Skin of body (tissue), 3 donors: ENCODE measurements at places on chromosomes 3 and 15. TPM values are rescaled to one million over a fixed set of nuclear protein-coding genes. Genes with fewer than 3 reads are reported as not detected.

IL17RC gene
- 22.2 TPM for total RNA-seq

SLC28A2 gene
- total RNA-seq: not detected

KLHL6 gene
- 3.1 TPM for total RNA-seq

HRH1 gene
- 10.1 TPM for total RNA-seq

SLC9C1 gene
- total RNA-seq: 0.89 TPM

GHRL gene
- total RNA-seq: not detected

TRH gene
- total RNA-seq: not detected

ROPN1B gene
- total RNA-seq: 2.0 TPM

DNA sequence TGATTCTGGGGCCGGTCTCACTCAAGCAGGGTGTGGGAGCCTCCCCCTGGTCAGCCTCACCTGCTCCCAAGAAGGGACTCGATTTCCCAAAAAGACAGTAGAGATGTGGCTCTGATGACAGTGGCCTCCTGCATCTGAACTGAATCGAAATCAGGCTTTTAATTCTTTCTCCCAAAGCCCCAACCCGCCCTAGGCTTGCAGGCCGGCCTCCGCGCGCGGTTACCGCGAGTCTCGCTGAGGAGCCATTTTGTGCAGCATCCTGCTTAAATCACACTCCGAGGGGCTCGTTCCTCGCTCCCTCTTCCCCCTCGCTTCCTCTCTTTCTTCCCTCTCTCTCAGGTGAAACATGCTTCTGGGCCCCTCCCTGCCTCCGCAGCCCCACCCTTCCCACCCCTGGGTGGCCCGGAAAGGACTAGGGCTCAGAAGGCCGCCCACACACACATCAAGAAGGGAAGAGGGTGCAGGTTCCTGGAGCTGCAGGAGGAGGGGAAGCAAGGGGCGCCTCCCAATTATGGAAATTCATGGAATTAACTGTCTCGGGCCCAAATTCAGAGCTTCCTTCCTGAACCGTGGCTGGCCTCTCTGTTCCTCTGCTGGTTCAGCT lies 30.9 kb upstream of the POLG start:
- no peak for DNase-seq

DNA sequence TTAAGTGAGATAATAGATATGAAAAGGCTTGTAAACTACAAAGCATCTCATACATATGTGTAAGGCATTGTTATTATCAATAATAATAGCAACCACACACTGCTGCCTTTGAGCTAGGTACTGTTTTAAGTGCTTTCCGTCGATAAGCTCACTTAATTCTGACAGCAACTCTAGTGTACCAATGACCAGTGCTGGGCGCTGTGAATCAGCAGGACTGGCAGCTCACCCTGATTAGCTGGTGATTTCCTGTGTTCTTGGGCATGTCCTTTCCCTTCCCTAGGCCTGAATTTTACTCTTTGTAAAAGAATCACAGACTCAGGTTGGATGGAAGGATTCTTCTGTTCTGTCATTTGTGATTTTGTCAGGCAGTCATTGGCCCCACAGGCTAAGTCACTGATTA lies 215.6 kb downstream of the LPP start:
- no peak for DNase-seq

GRCh38 chr15:26037369-26037768 lies 174.2 kb upstream of the ATP10A start:
- DNase-seq: no peak

- peak; percentile 54 for DNase-seq
These were observed 100.1 kb upstream of the PROK2 start for GRCh38 chr3:71885006-71885405.

DNA sequence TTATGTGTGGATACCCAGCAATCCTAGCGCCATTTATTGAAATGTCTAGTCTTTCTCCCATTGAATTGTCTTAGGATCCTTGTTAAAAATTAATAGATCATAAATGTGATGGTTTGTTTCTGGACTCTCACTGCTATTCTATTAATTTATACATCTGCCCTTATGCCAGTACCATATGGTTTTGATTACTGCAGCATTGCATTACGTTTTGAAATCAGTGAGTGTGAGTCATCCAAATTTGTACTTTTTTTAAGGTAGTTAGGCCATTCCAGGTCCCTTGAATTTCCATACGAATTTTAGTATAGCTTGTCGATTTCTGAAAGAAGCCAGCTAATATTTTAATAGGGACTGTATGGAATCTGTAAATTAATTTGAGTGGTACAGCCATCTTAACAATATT lies 648.6 kb upstream of the ZNF385D start:
- no peak for DNase-seq

GRCh38 chr15:78304216-78305066 lies 5.0 kb upstream of the SKIC8 start:
- no peak for DNase-seq

DNA sequence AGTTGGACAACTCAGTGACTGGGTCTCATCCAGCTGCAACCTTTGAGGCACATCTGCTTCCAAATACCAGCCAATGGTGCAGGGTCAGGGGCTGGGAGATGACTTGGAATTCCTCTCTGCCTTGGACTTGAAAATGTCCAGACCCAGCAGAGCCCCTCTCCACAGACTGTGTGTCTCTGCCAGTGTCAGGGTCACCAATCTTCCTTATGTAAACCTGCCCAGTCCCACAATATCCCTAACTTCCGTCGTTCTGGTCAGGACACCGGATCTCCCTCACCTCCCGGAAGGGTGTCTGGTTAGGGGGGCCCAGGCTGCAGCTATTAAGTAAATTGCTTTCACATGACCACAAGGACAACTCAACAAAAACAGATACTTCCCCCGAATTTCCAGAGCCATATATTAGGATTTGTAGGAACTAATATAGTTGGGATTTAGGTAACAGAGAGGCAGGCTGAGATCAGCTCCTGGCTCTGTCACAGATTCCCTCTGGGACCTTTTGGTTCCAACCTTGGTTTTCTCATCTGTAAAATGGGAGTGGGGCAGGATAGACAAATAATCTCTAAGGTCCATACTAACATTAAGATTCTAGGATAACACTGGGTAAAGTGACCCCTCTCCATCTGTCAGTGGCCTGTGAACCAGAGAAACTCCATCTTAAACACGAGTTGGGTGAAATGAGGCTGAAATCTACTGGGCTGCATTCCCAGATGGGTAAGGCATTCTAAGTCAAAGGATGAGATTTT lies 30.8 kb downstream of the IGDCC3 start:
- DNase-seq: no peak

GRCh38 chr3:10463533-10464434 lies 41.6 kb downstream of the ATP2B2 start:
- DNase-seq: no peak

- no peak for DNase-seq
These were observed 36.9 kb downstream of the HACD2 start for GRCh38 chr3:123547881-123548519.

GRCh38 chr3:115855911-115856310 lies 232.6 kb downstream of the GAP43 start:
- no peak for DNase-seq

DNA sequence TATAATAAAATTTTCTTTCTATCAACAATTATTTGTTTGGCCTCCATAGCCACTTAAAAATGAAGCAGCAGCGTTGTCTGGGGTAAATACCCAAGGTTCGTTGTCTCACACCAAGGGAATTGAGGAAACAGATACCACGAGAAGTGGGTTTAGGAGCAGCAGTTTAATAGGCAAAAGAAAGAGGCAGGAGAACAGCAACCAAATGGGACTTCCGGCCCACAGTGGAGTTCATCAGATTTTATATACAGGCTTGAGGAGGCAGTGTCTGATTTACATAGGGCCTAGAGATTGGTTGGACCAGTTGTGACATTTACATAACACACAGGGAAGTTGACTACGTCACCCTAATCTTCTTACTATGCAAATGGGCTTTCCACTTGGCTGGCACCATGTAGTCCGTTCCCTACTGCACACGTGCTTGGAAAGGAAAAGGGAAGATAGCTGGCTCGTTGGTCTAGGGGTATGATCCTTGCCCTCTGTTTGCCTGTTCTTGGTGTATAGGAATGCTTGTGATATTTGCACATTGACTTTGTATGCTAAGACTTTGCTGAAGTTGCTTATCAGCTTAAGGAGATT lies 61.5 kb upstream of the SETMAR start:
- no peak for DNase-seq

GRCh38 chr3:145906755-145907154 lies 254.2 kb downstream of the PLOD2 start:
- no peak for DNase-seq

DNA sequence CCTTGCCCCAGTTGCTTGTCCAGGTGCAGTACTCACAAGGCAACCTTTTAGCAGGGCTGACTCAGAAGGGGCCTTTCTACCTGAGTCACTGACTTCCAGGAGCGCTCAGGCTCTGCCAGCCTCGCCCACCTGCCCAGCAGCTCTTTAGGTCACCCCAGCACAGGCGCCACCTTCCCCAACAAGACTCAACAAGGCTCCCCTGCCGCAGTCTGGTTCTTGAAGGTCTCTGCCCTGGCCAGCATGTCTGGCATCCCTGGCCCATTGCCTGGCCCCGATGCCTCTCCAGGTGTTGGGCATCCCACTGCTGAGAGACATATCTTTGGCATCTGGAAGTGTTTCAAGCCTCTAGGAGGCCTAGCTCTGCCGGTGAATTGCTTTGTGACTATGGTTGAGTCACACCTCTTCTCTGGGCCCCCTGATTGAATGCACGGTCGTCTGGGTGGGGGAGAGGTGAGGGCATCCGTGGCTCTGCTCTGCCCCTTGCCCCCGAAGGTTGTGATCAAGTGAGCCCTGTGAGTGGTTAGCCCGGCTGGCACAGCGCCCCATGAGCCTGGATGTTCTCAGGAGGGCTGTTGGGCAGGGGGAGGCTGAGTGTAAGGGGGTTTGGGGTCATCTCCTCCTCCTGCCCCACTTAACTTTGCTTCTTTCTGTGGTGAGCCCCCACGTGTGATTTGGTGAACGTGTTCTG lies 21.6 kb downstream of the SNX33 start:
- DNase-seq: no peak

DNA sequence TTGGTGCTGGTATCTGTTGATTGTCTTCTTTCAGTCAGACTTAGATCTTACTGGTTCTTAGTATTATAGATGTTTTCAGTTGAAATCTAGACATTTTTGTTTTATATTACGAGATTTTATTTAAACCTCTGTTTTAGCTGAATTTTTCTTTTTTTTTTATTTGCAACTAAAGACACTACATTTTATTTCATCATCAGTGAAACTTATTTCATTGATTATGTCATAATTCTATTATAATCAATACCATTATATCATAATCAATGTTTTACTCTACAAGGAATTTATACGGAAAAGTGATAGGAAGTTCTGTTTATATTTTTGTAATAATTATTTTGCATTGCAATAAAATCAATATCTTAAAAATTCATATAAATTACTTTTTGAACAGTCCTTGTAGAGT lies 477.4 kb upstream of the MDFIC2 start:
- DNase-seq: no peak

GRCh38 chr3:83802801-83803200 lies 1156.0 kb upstream of the CADM2 start:
- DNase-seq: no peak

DNA sequence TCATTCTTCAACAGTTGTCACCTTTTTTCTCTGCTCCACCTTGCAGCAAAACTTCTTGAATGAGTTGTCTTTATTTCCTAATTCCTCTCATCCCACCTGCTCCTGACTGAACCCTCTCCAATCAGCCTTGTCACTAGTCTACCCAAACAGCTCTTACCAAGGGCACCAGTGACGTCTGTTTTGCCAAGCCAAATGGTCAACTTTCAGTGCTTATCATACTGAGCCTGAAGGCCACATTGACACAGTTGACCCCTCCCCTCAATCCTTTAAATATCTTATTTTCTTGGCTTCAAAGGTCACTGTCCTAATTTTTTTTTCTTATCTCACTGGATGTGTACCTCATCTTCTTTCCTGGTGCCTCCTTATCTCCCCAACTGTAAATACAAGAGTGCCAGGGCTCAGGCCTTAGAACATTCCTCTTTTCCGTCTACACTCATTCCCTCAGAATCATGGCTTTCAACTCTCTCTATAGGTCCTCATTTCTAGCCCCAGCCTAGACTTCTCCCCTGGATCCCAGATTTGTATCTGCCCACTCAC lies 43.2 kb downstream of the CMTM8 start:
- DNase-seq: no peak

DNA sequence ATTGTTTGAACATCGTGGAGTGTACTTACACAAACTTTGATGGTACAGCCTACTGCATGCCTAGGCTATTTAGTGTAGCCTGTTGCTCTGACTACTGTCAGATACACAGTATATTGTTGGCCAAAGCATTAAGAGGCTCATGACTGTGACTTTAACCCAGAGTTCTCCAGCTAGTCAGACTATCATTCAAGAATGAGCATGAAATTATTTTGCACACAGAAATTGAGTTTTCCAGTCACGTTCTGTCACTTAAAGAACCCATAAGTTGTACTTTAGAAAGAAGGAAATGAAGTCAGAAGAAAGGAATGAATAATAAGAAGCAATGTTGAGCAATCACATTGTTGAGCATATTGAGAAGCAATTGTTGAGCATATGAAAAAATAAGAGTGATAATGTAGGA lies 37.6 kb upstream of the SLC22A13 start:
- DNase-seq: peak; percentile 45

GRCh38 chr3:126351771-126352475 lies 5.3 kb downstream of the KLF15 start:
- DNase-seq: no peak

GRCh38 chr3:72451841-72452240 lies 396.4 kb downstream of the SHQ1 start:
- DNase-seq: no peak
